Activated CD4-positive, CD25-positive, alpha-beta regulatory T cell treated with anti-CD3 and anti-CD28 coated beads, Interleukin-2, amount 50 U/mL, for 72 hours (primary cell): ENCODE measurements at places on chromosomes 7 and 10.

DNA sequence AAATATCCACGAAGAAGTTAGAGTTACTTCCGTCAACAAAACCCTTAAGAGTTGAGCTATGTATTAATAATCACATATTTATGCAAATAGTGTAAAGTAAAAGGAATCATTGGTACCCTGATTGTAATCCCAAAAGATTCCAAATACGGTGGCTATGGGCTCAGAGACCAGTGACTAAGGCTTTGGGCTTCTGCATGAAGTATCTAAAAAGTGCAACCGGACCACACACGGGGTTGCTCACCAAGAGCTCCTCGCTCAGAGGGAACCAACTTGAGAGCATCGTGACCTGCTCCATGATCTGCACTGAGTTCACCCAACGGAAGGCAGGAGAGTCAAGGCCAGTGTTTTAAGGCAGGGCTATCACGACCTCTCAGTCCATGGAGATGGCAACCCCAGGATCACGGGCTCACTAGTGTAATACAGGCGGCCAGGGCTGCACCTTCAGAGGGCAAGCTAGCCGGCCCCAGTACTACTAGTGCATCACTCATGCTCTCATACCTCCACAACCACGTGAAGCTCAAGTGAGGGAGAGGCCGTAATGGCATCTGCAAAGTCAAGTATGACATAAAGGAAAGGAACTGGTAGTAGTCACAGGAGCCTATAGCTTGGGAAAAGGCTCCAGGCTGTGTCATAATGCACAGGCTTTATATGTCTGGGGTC lies 77.1 kb upstream of the CAMK2B start:
- DNase-seq, result no peak

- DNase-seq, result no peak
Measured at GRCh38 chr7:24820730-24821044, 63.4 kb upstream of the GSDME start.

- DNase-seq, result no peak
Measured at GRCh38 chr7:35253460-35253709, 515 bp downstream of the TBX20 start.

DNA sequence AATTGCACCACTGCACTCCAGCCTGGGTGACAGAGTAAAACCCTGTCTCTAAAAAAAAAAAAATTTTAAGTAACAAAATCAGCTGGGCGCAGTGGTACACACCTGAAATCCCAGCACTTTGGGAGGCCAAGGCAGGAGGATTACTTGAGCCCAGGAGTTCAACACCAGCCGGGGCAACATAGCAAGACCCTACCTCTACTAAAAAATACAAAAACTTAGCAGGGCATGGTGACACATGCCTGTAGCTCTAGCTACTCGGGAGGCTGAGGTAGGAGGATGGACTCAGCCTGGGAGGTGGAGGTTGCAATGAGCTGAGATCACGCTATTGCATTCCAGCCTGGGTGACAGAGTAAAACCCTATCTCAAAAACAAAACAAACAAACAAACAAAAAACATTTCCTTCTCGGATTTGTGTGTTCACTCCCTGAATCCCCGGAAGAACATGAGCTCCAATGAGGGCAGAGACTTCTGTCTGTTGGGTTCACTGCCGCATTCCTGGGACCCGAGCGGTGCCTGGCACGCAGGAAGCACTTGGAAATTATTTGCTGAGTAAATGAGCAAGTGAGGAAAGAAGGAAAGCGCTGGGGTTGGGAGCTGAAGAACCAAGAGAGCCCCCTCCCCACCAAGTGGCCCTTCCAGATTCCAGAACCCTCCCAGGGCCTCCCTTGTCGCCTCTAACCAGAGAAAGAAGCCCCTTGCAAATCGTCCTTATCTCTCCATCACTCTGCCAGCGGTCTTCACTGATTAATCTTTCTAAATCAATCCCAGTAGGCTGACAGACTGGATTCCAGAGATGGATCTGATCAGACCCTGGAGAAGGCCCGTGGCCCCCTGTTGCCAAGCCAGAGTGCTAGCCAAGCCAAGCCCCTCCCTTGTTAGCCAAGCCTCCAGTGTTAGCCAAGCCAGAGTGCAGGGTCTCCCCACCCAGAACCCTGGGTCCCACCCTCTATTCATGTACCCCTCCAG lies 6.2 kb downstream of the TNRC18 start:
- DNase-seq, result no peak

- DNase-seq, result no peak
Measured at GRCh38 chr7:138610671-138611170, 90.4 kb downstream of the SVOPL start.

- DNase-seq, result no peak
Measured at GRCh38 chr10:89351780-89352597, 24.2 kb downstream of the IFIT3 start.

GRCh38 chr10:118563373-118563890 lies 32.0 kb downstream of the PRLHR start:
- DNase-seq, result no peak

DNA sequence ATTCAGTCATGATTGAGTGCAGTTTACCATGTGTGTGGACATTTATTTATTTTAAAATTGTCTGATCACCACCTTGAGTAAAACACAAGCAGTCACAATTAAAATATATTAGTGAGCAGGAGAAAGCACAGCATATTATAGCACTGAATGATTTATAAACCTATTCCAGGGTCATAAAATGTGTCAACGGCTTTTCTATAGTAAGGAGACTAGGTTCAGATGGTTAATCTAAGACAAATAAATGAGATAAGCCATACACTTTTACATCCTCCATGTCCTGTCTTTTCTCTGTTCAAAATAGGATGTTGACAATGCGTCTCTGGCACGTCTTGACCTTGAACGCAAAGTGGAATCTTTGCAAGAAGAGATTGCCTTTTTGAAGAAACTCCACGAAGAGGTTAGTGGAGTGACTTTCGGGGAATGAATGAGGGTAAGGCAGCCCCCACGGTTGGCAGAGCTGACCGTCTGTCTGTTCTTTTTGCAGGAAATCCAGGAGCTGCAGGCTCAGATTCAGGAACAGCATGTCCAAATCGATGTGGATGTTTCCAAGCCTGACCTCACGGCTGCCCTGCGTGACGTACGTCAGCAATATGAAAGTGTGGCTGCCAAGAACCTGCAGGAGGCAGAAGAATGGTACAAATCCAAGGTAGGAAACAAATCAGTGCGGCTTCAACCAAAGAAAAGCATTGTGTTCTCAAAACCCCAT lies 5.4 kb downstream of the VIM start:
- DNase-seq, result no peak

DNA sequence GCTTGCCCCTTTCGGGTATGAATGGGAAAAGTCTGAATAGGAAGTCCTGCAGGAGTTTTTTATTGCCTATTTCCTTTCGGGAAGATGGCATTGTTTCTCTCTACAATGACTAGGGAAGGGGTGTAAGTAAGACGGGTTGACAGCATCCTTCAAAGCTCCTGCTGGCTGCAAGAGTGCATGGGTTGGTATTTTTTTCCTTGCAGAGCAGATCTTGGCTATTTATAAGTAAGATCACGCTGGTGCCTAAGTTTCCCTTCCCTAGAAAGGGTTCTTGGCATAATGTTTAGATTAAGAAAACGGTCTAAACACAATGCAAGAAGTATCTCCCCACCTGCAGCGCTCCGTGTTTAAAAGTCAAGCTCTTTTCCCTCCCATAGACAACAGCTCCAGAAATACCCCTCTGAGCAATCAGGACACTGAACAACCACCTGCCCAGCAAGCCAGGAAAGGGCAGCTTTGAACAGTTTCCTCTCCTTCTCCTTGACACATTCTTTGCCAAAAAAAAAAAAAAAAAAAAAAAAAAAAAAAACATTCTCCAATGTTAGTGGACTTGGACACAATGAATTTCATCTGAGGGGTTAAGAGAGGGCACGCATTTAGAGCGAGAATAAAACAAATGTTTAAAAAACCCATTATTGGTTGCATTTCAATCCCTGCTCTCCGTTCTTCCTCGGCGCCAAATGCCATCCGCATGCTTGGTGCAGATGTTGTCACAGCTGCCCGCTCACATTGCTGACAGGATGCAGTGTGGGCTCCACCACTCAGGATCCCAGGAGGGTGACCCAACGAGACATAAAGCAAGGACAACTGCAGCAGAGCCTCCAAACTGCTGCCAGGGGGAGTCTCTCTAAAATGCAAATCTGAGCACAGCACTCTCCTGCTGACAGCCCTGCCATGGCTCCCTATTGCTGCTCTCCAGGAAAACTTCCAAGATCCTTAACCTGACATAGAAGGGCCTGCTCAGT lies 427.4 kb upstream of the MGMT start:
- no peak for DNase-seq

DNA sequence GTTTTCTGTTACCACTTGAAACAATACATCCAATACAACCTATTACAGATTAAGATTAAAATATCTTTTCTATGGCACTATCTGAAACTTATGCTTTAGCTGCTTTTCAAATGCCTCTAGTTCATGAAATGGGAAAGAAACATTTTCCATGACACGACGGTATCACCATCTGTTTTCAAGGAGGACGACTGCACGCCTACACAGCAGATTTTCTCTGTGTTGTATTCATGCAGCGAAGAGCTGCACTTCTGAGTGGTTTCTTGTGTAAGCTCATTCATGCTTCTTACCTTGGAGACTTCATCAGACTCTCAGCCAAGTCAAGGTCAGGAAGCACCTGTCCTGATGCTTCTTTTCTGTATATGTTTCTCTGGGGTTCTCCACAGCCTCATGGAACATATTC lies 179.2 kb downstream of the DYNC1I1 start:
- no peak for DNase-seq

DNA sequence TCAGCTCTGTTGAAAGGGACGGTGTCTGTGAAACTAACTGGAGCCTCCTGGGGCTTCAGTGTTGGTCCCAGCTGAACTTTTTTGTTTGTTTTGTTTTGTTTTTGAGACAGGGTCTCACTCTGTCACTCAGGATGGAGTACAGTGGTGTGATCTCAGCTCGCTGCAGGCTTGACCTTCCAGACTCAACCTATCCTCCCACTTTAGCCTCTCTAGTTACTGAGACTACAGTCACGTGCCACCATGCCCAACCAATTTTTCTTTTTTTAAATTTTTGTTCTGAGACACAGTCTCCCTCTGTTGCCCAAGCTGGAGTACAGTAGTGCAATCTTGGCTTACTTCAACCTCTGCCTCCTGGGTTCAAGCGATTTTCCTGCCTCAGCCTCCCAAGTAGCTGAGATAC lies 13.4 kb upstream of the DNAJB6 start:
- DNase-seq, result no peak

DNA sequence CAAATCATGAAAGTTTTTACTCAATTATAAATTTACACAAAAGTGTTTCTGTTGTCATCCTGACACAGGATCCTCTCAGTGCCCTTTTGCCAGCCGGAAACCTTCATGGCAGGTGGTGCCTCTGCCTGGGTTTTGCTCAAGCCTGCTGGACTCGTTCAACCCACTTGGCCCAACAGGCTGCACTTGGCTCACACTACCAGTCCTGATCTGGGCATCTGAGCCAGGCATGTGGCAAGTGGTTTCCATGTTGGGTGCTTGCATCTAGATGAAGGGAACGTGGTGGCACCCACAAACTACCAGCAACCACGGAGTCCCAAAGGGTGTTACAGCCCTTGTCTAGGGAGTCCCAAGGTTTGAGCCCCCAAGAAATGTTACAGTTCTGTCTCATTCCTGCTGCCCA lies 162.3 kb upstream of the CSTF2T start:
- no peak for DNase-seq

- DNase-seq, result no peak
Measured at GRCh38 chr7:107201795-107202450, 33.1 kb downstream of the HBP1 start.

DNA sequence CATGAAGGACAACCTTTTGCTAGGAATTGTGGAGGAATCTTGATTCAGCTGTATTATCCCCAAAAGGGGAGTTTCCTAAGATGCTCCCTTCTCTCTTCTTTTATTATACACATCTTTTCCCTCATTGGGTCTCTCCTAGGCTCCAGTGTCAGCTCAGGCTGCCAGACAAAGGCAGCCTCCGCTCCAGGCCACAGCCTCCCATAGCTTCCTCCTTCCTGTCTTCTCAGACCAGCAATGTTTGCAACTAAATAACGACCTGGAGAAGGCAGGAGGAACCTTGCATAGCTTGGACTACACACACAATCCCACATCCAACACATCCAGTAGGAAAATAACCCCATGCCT lies 12.3 kb downstream of the SFXN3 start:
- DNase-seq, result no peak

- DNase-seq, result no peak
Measured at GRCh38 chr10:84523526-84523925, 195.1 kb downstream of the CCSER2 start.

DNA sequence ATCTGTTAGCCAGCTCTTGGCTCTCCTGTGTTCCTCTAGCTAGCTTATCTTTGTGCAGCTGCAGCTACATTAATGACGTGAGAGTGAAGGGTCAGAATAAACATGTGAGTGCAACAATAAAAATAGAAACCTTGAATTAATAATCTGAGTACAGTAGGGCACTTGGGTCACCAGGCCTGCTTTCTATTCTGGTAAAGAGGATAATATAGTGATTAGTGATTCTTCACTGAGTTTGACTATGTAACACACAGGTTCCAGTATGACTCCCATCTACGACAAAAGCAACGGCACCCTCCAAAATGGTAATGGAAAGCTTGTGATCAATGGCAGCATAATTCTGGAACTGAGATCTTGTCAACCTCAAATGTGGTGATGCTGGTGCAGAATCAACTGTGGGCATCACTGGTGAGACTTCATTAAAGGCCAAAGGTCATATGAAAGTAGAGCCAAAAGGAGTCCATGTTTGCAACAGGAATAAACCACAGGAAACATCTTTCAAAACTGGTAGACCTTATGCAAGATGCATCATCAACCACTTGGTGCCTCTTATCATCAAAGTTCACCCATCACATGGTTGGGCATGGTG lies 77.6 kb downstream of the NRBF2 start:
- DNase-seq, result no peak

DNA sequence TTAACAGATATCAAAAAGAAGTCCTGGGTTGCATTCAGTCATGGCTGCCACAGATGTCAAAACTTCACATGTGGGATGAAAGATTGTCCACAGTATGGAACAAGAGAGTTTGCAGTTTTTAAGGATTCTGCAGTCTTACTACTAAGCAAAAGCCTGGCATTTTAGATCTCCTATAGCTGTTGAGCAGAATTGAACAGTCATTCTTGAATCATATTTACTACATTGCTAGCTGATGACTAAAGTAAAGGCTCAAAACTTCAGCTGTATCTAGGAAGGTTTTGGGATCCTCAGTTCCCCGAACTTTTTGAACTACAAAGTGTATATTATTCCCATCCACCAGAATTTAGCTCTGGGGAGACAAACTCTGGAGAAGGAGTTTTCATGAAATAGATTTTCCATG lies 31.0 kb downstream of the BET1 start:
- DNase-seq, result no peak

- no peak for DNase-seq
Measured at GRCh38 chr10:88147000-88147798, 283.8 kb downstream of the PTEN start.

- DNase-seq, result no peak
Measured at GRCh38 chr10:110723224-110723891, 79.2 kb downstream of the RBM20 start.

GRCh38 chr7:23713285-23714149 lies 3.5 kb downstream of the STK31 start:
- no peak for DNase-seq
